NCI-H524 (cell line): ENCODE measurements at places on chromosomes 7 and 10.

GRCh38 chr10:118626953-118627352 lies 31.5 kb upstream of the PRLHR start:
- DNase-seq, result no peak

DNA sequence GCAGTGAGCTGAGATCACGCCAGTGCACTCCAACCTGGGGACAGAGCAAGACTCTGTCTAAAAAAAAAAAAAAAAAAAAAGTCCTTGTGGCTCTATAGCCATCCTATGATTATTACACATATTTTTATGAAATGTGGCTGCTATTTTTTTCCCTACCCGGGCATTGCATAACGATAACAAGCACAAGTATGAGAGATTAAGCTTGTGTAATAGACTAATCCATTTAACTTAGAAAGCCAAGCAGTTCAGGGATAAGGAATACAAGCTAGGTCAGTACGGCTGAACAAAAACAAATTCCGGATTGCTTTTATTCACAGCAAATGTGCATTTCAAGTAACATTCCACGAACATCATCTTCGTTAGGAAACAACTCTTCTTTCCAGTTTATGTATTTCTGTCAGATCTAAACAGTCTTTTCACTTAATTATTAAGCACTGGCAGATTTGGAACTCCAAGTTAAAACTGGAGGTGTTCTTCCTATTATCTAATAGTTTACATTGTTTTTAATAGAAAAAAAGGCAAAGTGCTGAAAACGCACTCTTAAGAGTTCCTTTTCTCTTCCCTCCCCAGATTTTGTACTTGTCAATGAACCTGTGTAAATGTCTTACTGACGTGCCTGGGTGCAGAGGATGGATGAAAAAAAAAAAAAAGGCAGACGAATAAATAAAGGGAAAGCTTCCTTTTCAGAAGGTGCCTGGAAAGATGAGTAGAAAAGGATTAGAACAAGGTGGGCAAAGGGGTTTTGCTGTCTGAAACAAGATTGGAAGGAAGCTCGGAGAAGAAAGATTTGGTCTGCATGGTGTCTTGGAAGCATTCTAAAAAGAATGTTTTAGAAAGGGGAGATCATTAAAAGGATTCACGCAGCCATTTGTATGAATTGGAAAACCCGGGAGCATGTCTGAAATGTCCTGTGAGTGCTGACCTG lies 81.1 kb downstream of the PRTFDC1 start:
- no peak for DNase-seq

DNA sequence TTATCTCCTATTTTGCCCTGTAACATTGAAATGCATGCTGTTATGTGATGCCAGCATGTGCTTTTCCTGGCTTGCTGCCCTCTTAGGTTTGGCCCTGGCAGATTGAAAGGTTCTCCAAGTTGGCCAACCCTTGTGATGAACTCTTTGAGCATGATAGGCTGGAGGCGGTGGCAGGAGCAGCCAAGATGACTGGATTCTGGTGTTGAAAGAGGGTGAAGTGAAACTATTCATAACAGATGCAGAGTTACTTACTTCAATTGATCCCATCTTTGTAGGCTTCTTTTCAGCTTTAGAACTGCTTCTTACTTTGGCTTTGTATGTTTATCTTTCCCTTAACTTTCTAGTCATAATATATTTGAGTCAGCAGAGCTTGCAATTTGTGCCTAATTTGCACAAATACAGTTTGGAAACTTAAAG lies 57.6 kb downstream of the BICC1 start:
- DNase-seq, result no peak

DNA sequence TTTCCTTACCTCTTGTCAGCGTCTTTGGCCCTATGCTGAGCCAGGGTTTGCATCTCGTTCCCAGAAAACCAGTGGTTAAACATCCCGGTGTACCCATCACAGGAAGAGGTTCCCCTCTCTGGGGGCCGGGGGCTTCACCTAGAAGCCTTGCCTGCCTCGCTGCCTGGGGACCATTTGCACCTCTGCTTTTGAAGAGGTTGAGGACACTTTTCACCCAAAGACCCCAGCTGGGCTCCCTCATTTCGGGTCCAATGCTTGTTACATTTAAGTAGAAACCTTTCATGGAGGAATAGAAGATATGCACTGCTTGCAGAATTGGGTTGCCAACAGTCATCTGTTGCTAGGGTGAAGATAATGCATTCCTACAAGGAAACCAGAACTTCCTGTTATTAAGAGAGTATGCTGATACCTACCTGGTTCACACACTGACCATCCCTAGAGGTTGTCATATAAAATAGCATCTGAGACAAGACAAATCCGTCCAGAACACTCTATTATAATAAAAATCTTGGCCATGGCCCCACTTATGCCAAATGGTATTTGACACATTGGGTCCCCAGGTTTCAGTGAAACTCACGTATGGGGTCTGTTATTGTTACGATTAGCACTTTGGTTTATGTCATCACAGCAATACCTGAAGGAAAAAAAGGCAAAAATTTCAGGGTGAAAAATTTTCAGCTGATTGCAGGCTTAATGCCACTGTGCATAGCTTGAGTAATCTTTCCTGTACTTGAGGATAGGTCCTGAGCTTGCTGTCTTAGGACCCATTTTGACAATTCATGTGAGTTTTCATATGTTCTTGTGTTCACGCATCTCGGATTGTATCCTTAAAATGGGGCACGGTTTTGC lies 917 bp downstream of the ZNF365 start:
- peak; percentile 4 for DNase-seq

GRCh38 chr10:478471-479245 lies 210.8 kb downstream of the DIP2C start:
- DNase-seq, result no peak

DNA sequence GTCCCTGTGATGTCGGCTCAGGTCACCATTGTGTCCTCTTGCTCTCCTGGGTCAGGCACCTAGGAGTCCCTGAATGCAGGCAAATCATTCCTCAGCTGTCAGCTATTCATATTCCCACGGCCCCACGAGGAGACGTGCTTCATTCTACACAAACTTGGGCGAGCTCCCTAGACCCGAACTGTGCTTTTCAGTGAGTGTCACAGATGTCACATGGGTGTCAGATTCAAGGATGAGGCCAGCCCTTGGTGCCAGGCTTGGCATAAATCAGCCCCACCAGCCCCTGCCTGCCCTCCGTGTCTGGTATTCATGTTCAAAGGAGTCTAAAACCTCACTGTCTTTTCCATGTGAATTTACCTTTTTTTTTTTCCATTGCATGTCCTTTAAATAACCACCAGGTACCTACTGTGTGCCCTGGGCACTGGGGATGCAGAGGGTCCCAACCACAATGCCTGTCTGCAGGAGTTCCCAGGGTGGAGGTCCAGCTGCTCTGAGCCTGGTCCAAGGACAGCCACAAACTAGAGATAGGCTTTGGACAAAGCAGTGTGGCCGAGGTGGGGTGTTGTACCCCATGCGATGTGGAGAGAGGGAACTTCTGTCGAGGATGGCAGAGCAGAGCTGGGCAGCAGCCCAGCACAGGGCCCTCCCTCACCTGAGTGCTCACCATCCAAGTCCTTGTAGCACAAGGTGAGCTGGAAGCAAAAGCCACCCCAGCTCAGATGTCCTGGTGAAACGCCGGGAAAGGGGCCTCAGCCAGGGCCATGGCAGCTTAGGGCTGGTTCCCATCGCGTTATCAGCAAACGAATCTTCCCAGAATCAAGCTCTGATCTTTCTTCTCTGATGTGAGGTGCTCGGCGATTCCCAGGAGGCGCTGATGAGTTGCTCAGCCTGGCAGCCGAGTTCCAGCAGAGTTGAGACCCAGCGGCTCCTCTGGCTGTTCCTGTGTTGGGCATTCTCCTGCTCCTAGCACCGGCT lies 611.9 kb downstream of the PTPRN2 start:
- no peak for DNase-seq

DNA sequence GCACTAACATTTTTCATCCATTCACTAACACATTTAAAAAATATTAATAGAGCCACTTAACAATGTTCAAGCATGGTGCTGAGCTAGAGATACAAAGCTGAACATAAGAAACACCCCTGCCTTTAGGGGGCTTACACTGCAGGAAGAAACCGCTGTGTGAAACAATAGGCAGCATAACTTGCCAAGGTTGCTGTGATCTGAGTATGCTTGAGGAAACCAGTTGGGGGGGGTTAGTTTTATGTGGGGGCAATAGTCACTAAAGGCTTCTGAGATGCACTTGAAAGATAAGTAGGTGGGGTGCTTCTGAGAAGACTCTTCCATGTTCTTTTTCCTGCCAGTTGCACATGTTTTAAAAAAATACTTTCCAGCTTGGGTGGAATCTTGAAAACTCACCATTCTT lies 2.8 kb downstream of the RBM17 start:
- no peak for DNase-seq

DNA sequence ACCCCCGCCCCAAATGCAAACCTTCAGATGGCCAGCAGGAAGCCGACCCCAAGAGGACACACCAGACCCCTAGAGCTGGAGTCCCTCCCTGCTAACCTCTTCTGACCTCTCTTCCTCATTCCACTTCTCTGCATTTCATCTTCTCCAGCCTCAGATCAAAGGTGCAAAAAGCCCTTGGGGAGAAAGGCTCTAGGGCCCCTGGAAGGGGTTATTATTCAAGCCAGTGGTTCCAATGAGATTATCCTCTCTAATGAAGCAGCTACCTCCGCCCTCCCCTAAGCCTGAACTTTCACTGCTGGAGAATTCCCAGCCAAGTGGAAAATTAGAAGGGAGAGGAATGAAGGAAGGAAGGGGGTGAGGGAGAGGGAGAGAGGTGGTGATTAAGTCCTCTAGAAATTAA lies 343.9 kb downstream of the PLXNA4 start:
- no peak for DNase-seq

DNA sequence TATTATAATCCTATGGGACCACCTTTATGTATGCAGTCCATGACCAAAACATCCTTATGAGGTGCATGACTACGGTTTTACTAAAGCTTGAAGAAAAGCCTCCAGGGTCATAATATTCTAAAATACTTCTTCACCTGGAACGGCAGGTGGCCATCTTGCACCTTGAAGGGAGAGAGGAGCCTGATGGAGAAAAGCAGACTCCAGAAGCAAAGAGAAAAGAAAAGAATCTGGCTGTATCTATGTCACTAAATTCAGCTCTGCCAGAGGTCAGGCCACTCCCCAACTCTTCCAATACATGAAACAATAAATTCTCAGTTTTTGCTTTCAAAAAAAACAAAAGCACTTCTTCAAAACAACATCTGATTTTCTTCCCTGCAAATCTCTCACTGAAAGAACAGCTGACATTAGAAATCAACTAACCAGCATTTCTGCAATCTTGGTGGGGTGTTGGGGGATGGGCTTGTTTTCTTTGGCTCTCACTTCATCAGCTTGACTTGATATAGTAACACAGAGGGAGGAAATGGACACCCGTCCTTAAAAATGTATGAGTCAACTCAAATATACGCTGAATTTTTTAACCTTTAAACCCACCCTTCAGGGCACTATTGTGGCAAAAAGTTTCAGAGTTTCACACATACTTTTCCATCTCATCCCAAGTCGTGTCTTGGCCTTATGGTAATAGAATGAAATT lies 21.7 kb downstream of the HIBADH start:
- no peak for DNase-seq

DNA sequence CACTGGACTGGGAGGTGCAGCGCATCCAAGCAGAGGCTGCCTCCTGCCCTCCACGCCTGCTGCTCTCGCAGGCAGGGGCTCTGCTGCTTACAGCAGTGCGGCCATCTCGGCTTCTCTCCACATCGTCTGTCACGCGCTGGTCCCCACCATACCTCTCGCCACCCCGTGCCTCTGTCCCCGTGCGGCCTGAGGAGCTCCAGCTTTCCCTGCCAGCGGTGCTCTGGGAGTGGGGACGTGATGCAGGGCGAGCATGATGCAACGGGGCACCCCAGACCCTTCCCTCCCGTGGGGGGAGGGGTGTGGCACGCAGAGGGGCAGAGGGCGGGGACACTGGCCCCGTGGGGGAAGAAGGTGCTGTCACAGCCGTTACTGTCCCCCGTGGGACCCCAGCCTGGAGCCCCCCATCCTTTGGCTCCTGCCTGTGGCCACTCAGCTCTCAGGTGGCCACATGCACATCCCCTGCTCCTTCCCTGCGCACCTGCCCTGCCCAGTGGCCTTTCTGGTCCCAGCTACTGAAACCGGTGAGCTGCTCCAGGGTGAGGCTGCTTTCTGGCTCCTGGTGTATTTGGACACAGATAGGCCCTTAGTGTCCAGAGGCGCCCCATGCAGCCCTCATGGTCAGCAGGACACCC lies 9.0 kb downstream of the GET4 start:
- no peak for DNase-seq

GRCh38 chr10:12847361-12847975 lies 154.0 kb downstream of the CCDC3 start:
- DNase-seq, result no peak

DNA sequence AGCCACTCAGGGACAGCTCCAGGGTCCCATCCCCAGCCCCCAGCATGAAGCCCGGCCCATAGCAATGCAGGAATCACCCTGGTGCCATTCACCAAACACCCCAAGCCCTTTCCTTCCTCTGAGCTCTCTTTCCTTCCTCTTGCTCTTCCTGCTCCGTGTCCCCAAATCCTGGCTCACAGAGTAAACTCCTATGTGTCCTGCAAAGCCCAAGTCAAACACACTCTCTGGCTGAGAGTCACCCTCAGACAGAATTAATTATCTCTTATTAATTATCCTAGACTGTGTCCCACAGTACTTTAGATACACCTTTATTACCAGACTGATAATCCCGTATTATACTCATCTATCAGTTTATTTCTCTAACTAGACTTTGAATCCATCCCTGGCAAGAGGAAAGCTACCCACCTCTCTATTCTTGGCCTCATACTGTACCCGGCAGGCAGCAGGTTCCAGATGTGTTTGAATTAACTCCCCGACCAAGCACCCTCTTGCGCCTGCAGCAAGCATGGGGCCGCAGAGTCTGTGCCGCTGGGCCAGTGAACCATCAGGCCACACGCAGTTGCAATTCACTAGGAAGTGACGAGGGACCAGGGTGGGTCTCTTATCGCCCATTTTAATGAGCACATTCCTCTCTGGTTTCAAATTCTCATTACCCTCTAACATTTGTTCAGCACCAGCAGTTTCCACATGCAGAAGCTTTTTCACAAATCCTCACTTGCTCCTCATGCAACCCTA lies 86.7 kb downstream of the PRKAG2 start:
- no peak for DNase-seq

GRCh38 chr7:133781486-133782090 lies 345.6 kb upstream of the LRGUK start:
- peak; percentile 73 for DNase-seq
